ENCODE measurements at places on chromosomes 7 and 10.
A peak's percentile ranks its signal among the peaks of the same experiment; 100 is the strongest.

DNA sequence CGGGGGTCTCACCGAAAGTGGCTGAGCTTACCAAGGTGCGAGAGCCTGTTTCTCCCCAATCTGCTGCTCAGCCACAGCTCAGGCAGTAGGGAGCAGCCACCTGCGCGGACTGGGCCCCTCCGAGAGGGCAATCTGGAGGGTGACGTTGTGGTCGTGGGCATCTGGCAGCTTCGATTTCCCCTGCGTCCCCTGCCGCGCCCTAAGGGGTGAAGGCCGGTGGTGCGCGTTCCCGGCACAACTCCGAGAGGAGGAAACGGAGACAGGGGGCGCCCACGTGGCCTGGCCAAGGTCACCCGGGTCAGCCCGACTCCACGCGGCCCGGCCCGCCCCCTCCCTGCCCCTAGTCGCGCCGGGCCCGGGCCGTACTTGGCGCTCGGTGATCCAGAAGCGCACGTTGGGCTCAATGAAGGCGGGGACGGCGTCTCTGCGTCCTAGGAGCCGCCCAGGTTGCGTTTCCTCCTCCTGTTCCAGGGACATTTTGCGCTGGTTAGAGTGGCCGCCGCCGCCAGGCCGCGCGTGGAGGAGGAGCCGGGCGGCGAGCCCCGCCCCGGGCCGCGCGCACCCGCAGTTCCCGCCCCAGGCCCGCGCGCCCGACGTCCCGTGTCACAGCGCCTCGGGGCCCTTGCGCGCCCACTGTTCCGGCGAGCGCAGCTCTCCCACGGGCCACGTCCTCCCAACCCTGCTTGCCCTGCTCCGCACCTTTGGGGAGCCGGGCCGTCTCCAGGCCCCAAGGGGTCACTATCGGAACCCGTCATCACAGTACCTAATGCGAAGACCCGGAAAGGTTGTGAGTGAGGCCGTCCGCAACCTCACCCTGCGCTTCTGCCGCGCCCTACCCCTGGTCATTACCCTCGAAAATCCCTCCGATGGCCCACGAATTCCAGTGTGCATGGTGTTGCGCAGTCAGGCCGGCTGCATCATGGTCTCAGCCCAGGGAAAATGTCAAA is at the start of gene SFXN4:
Gene SFXN4 (minus strand): TSS at position 544 of the 947 bp plus-strand sequence. CDS start 67 bp downstream, at position 477.
- peak; percentile 67 for DNase-seq

GRCh38 chr7:2201686-2202360 is 30.9 kb downstream of the MAD1L1 start:
- no peak for DNase-seq

- no peak for DNase-seq
These were observed 68.6 kb upstream of the MEOX2 start for GRCh38 chr7:15755061-15755460.

GRCh38 chr10:89591111-89591795 is 53.8 kb downstream of the PANK1 start:
- no peak for DNase-seq

GRCh38 chr10:82980321-82980720 is 1105.3 kb downstream of the NRG3 start:
- no peak for DNase-seq

DNA sequence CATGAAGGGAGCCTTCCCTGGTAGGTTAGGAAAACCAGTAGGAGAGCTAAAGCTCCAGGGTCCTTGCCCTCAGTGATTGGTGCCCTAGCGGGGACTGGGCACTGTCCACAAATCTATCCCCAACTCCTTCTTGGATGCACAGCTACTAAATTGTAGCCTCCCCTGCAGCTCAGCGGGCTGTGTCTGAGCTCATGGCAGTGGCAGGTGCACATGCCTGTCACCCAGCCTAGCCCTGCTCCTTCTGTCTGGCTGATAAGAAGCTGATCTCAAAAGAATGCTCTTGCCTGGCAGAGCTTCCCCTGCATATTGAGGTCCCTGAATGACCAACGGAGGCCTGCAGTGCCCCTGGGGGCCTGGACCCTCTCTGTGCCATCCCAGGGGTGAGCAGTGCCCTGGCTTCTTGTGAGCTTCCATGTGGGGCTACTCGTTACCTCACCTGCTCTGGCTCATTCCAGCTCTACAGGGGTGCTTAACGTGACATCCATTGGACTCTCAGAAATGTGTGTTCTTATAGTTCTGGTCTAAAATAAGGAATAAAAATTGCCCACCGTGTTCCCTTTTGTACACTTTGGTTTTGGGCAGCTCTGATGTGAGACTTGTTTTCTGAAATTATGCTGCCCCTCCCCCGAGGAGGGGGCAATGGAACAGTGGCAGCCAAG is 59.8 kb upstream of the ANTXRL start:
- DNase-seq: no peak

- no peak for DNase-seq
These were observed 78.5 kb downstream of the ETV1 start for GRCh38 chr7:13910805-13911551.

DNA sequence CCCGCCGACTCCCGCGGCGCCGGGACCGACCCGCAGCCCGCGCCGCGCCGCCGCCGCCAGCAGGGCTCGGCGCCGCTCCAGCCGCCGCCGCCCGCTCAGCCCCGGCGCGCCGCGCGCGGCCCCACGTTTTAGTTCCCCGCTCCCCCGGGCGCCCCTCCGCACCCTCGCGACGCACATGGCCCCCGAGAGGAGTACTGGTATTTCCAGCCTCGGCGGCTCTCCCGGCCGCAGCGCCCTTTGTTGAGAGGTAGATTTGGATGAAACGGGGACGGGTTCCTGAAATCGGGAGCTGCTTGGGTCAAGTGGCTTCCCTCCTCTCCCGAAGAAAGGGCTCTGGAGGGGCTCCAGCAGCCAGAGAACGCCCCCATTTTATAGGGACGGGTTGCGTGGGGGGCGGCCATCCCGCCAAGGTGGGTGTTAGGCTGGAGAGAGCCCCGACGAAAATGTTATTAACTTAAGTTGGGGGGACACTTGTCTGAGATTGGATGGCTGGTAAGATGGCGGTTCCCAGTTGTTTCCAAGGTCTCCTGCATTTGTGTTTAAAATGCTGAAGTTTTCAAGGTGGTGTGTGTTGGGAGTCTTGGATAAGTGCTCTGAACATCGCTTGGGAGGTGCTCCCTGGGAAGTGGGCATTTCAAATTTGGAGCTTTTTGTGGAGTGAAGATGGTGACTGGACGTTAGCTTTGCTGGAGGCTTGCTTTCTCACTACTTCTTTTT is 1.2 kb downstream of the BMI1 start:
- DNase-seq: no peak

GRCh38 chr10:119652361-119652730 is 1.2 kb downstream of the BAG3 start:
- no peak for DNase-seq
